ENCODE measurements at places on chromosomes 3 and 15.

- DNase-seq = no peak
Observed at GRCh38 chr15:63677778-63678177, 80.6 kb downstream of the FBXL22 start.

GRCh38 chr15:78988361-78988911 lies 43.6 kb upstream of the CTSH start:
- peak; percentile 99 for DNase-seq

DNA sequence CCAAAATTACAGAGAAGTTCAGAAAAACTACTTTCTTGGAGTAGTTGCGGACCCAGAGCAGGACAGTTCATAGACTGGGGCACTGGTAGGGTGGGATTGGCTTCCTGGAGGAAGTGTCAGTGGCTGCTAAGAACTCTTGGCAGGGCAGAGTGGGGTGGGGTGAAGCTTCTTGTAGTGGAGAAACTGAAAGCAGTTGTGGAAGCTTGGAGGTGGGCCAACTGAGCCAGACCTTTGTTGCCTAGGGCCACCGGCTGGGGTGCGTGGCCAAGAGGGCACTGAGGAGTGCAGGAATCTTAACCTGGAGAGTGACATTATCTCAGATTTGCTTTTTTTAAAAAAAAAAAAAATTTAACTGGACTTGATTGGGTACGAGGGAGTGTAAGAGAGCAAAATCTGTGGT lies 3.1 kb downstream of the KAT2B start:
- peak; percentile 75 for DNase-seq

- DNase-seq = no peak
Observed at GRCh38 chr3:129491794-129492193, 36.6 kb upstream of the RHO start.

- peak; percentile 80 for DNase-seq
Observed at GRCh38 chr3:169886671-169887070, 16.9 kb upstream of the LRRC31 start.
